ENCODE measurements at places on chromosomes 6 and 20. TPM values are rescaled to one million over a fixed set of nuclear protein-coding genes. Genes with fewer than 3 reads are reported as not detected.

DNA sequence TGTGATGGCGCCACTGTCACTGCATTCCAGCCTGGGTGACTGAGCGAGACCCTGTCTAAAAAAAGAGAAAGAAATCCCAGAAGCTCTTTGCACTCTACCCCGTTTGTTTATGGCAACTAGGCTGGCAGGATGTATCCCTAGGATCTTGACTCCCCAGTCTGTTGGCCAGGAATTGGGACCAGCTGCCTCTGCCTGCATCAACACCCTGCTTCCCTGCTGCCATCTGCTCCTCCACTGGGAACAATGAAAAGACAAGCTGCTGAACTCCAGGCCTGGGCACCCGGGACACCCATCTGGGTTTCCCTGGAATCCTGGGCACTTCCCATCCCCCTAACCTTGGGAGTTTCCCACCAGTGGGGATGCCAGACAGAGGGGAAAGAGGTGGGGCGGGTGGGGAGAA lies 64.9 kb downstream of the CPNE5 start:
- H3K27ac ChIP-seq = no peak overlapping the region
- H3K4me1 ChIP-seq = peaks cover 4% of the 10 kb centered on the region
- no peaks in the 10 kb centered on the region for H3K36me3 ChIP-seq
- no peak overlapping the region for H3K4me3 ChIP-seq
- no peaks in the 10 kb centered on the region for H3K27me3 ChIP-seq
- DNase-seq = no peak

DNA sequence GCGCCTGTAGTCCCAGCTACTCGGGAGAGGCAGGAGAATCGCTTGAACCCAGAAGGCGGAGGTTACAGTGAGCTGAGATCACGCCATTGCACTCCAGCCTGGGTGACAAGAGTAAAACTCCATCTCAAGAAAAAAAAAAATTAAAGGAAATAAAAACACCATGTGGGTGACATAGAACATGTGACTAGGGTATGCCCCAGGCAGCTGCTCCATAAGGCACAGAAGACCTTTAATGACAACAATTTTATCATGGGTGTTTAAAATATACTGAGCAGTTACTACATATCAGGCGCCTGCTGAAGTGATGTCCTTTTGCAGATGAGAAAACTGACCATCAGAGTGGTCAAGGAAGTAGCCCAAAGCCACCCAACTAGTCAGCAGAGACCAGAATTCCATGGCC lies 8.0 kb downstream of the PEDS1 start:
- peaks cover 41% of the 10 kb centered on the region for H3K4me1 ChIP-seq
- no peaks in the 10 kb centered on the region for H3K27me3 ChIP-seq
- H3K4me3 ChIP-seq = no peak overlapping the region

GRCh38 chr6:18976091-18976490 lies 588.9 kb downstream of the RNF144B start:
- H3K36me3 ChIP-seq = no peaks in the 10 kb centered on the region
- DNase-seq = no peak
- no peaks in the 10 kb centered on the region for H3K4me1 ChIP-seq
- no peak overlapping the region for H3K4me3 ChIP-seq
- H3K27me3 ChIP-seq = no peaks in the 10 kb centered on the region

DNA sequence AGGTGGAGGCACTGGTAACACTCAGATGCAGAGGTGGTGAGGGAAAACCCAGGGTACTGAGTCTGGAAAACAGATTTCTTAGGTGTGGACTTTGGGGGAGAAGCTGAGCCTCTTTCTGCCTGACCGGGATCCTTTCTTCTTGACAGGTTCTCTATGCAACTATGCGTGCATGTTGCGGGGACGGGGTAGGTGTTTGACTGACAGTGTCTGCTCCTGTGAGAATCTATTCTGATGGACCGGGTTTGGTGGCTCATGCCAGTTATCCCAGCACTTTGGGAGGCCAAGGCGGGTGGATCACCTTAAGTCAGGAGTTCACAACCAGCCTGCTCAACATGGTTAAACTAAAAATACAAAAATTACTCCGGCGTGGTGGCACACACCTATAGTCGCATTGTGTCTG lies 27.9 kb upstream of the ID1 start:
- H3K4me1 ChIP-seq = peaks cover 10% of the 10 kb centered on the region
- no peak overlapping the region for H3K4me3 ChIP-seq
- no peak for DNase-seq
- no peaks in the 10 kb centered on the region for H3K36me3 ChIP-seq
- H3K27ac ChIP-seq = no peak overlapping the region

DNA sequence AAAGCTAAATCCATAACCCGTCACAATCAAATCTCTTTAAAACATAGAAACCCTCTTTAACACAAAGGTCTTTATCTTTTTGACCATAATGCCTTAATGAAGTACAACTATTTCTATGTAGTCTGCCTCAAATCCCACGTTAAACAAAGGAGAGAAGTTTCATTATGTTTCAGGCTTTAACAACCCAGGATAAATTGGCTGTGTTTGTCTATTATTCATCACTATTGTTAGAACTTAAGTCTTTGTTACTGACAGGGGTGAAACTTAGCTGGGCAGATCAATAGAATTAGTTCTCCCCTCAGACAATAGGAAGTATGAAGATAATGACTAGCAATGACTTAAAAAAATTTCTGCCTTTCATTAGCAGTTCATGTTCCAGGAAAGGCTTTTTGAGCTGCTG lies 10.1 kb upstream of the METTL24 start:
- H3K4me1 ChIP-seq = no peaks in the 10 kb centered on the region
- H3K4me3 ChIP-seq = no peak overlapping the region
- H3K27me3 ChIP-seq = no peaks in the 10 kb centered on the region
- DNase-seq = no peak
- no peaks in the 10 kb centered on the region for H3K36me3 ChIP-seq
- H3K27ac ChIP-seq = no peak overlapping the region

GRCh38 chr20:21702553-21703470 lies 2.7 kb upstream of the PAX1 start:
- no peak overlapping the region for H3K4me3 ChIP-seq
- peaks cover 100% of the 10 kb centered on the region for H3K27me3 ChIP-seq
- DNase-seq = peak; percentile 80

DNA sequence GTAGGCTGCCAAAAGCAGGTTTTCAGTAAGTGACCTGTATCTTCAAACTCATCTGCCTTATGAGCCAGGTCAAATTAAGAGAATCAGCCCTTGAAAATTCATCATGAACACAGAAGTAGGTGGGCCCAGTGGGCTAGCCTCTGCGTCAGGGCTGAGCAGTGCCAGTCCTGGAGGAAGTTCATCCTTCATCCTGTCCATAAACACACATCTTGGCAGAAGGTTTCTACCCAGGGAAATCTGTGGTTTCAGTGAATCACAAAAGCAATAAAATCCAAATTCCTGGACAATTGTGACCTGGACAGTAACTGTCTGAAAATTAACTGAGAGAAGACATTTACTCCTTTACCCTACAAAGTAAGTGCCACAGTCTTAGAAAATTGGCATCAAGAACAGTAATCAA lies 72.4 kb downstream of the ATG5 start:
- DNase-seq = no peak
- no peaks in the 10 kb centered on the region for H3K36me3 ChIP-seq
- H3K4me3 ChIP-seq = no peak overlapping the region
- no peaks in the 10 kb centered on the region for H3K27me3 ChIP-seq
- peaks cover 16% of the 10 kb centered on the region for H3K4me1 ChIP-seq

GRCh38 chr6:75206576-75207342 lies 906 bp upstream of the COL12A1 start:
- DNase-seq = peak; percentile 79
- H3K4me1 ChIP-seq = no peaks in the 10 kb centered on the region
- H3K27me3 ChIP-seq = no peaks in the 10 kb centered on the region
- no peaks in the 10 kb centered on the region for H3K36me3 ChIP-seq
- peak overlapping the region; percentile 97 for H3K27ac ChIP-seq

GRCh38 chr6:111541026-111541681 lies 58.1 kb upstream of the REV3L start:
- no peak for DNase-seq
- no peaks in the 10 kb centered on the region for H3K27me3 ChIP-seq
- H3K4me3 ChIP-seq = no peak overlapping the region

GRCh38 chr20:37943501-37944455 lies 40.9 kb downstream of the VSTM2L start:
- H3K4me3 ChIP-seq = no peak overlapping the region
- no peak for DNase-seq
- H3K27ac ChIP-seq = no peak overlapping the region
- no peaks in the 10 kb centered on the region for H3K36me3 ChIP-seq
- H3K27me3 ChIP-seq = no peaks in the 10 kb centered on the region

DNA sequence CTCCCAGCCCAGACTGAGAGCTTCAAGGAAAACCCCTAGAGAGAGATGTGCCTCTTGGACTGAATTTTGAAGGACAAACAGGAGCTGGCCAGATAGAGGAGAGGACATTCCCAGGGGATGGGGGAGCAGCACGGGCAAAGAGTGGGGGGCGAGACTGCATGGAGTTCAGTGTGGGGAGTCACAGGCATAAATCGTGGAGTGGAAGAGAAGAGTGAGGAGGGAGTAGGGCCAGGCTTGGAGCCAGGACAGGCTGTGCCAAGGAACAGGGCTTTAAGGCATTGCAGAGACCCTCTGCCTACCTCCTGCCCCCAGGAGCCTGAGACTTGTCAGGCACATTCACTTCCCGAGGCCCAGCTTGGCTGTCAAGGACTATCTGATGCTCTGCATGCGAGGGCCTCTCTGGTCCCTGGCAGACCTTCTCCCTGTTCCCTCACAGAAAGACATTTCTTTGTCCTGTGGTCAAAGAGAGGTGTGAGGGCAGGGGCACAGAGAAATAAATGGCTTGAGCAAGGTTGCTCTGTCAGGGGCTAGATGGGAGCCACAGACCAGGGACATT lies 5.2 kb upstream of the SLC22A7 start:
- H3K27ac ChIP-seq = no peak overlapping the region
- no peaks in the 10 kb centered on the region for H3K27me3 ChIP-seq
- H3K4me3 ChIP-seq = no peak overlapping the region
- no peak for DNase-seq
- H3K4me1 ChIP-seq = no peaks in the 10 kb centered on the region

DNA sequence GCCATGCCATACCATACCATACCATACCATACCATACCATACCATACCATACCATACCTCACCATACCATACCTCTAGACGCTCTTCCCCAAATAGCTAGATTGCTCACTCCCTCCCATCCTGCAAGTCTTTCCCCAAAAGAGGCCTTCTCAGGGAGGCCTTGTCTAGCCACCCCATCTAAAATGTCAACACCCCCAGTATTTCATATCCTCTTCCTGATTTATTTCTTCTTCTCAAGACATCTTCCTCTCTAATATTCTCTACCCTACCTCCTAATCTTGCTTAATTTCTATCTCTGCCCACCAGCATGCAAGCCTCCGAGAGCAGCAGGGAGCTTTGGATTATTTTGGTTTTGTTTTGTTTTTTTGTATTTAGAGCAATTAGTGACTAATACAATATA lies 225.2 kb upstream of the RREB1 start:
- H3K4me3 ChIP-seq = no peak overlapping the region
- DNase-seq = no peak
- no peaks in the 10 kb centered on the region for H3K27me3 ChIP-seq
- no peak overlapping the region for H3K27ac ChIP-seq

DNA sequence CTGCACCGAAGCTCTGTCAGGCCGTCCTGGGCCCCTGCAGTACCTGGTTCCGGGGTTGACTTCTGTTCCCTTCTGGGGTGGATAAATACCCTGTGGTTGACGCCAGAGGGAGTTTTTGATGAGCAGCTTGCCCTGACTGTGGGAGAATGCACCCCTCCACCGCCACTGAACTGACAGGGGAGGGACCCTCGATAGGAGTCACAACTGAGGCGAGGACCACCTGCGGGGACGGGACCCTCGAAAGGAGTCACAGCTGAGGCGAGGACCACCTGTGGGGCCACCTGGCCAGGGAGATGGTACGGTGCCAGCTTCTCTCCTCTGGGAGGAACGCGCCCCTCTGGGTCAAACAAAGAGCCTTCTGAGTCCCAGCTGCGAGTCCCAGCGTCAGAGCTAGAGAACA lies 100.1 kb upstream of the FRMD1 start:
- DNase-seq = peak; percentile 59
- no peak overlapping the region for H3K4me3 ChIP-seq
- no peaks in the 10 kb centered on the region for H3K36me3 ChIP-seq
- H3K27ac ChIP-seq = no peak overlapping the region
- H3K4me1 ChIP-seq = no peaks in the 10 kb centered on the region

GRCh38 chr20:37295595-37295994 lies 6.1 kb downstream of the MANBAL start:
- H3K27ac ChIP-seq = peak overlapping the region; percentile 97
- no peaks in the 10 kb centered on the region for H3K27me3 ChIP-seq
- DNase-seq = no peak
- H3K36me3 ChIP-seq = no peaks in the 10 kb centered on the region

DNA sequence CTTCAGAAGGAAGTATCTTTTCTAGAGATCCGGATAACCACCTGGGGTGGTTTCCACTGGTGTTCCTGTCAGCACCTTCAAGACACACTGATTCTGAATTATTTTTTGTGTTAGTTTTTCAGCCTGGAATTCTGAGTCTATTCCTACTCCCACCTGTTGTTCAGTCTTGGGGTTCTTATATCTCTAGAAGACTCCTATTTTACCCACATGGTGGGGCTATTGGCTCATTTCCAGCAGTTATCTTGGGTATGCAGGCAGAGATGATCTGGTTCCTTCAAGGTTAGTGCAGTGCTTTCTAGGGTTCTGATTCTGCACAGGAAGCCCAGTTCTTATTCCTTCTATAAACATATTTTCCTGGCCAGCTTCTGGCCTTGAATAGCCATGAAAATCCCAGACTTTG lies 175.6 kb upstream of the PDE7B start:
- no peak overlapping the region for H3K27ac ChIP-seq
- H3K4me1 ChIP-seq = no peaks in the 10 kb centered on the region
- H3K36me3 ChIP-seq = no peaks in the 10 kb centered on the region
- DNase-seq = no peak

DNA sequence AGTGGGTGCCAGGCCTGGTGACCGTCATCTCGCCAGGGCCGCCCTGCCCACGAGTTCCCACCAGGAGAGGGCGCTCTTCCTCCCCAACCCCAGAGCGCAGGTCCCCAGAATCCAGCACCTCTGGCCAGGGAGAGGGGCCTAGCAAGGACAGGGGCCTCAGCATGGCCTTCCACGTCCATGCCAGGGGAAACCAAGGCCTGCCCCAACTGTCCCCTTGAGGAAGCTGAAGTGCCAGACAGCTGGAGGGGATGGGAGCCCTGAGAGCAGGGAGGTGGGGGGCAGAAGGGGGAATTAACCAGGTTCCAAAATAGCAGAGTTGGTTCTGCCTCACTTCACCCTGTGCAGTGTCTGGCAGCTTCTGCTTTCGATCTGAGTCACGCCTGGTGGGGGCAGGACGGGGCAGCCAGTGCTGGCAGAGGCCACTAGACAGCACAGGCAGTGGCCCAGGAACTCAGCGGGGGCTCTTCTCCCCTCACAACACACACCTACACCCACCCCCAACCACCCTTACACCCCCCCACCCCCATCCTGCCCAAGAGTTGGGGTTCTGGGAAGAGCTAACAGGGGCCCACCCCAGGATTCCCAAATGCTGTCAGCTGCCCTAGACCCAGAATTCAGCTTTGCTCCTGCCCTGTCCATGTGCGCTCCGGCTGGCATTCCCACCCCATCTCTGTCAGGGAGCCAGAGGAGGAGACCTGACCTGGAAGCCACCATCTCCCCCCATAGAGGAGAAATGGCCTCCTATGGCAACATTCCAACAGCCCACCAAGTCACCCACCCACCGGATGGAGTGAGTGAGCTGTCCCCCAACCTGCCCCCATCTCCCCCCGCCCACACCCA lies 29.2 kb downstream of the TFEB start:
- peak; percentile 93 for DNase-seq
- H3K27me3 ChIP-seq = no peaks in the 10 kb centered on the region
- H3K27ac ChIP-seq = peak overlapping the region; percentile 84
- no peak overlapping the region for H3K4me3 ChIP-seq

PCK1 gene
- total RNA-seq = 7.5 TPM

TAPBP gene
- 29.8 TPM for total RNA-seq

ADIG gene
- not detected for total RNA-seq

RIPPLY2 gene
- not detected for total RNA-seq

Data from sigmoid colon (tissue), 7 donors.